ENCODE measurements at places on chromosomes 1 and 21. TPM values are rescaled to one million over a fixed set of nuclear protein-coding genes. Genes with fewer than 3 reads are reported as not detected.

- no peak for DNase-seq
Measured at GRCh38 chr1:47561523-47562007, 123.7 kb downstream of the FOXD2 start.

DNA sequence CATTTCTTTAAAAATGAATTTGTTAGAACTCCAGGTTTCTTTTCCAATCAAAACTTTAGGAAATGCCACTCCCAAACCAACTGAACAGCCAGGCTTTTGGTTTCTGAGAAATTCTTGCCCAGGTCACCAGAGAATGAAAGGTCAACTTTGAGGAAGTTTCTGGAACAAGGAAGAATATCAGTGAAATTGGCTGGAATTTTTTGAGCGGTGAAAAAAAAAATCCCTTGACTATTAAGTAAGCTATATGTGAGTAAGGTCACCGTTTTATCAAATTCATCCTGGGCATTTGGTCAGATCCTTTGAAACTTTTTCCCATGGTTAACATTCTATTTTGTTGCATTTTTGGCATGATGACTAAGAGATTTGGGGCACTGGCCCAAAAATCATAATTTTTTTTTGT is 469.3 kb downstream of the LTN1 start:
- no peak for DNase-seq

- DNase-seq: no peak
Measured at GRCh38 chr1:156055281-156056048, 883 bp downstream of the LAMTOR2 start.

- DNase-seq: no peak
Measured at GRCh38 chr1:94817712-94818111, 2.4 kb upstream of the SLC44A3 start.

- DNase-seq: no peak
Measured at GRCh38 chr1:63497577-63497976, 25.4 kb downstream of the ITGB3BP start.

DNA sequence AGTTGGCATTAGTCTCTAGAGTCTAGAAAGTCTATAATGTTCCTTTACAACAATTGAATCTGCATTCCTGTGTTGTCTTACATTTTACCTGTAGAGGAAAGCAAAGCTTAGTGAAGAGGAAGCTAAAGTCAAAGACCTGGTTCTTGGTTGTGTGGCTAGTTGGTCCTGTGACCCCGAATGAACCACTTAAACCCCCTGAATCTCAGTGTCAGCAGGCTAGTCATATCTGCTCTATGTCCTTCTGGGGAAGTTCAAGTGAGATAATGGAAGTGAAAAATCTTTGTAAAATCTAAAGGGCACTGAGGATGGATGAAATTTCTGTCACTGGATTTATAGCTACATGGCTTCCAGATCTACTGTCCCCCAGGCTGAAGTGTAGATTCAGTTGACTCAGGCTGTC is 24.0 kb upstream of the AIM2 start:
- DNase-seq: no peak

GRCh38 chr1:210715072-210715471 is 386.4 kb downstream of the HHAT start:
- DNase-seq: no peak

DNA sequence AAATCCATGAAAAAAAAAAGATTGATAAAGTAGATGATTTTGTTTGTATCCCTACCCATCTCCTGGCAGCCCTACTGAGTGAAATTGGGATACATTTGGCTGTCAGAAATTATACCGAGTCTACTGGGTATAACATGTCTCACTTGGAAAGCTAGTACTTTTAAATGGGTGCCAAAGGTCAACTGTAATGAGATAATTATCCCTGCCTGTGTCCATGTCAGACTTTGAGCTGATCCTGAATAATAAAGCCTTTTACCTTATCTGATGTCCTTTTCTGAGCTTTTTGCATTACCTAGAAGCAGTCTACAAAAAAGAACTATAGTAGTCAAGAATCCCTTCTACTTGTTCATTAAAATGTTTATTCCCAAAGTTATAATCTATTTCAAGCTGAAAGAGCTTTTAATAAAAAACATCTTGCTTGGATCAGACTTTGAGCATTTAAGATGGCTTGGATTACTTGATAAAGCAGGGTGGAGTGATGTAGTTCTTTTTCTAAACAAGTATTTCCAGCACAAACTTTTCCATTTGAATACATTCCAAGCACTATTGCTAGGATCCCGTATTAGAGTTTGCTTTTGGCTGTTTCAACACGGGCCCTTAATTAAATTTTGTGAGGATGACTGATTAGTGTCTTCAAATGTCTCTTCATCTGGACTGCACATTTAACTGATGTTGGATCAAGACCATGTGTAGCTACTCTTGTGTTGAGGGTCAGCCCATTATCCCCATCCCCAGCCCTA is 69.2 kb downstream of the DTL start:
- DNase-seq: no peak

GRCh38 chr1:206882555-206882954 is 14.7 kb upstream of the IL24 start:
- no peak for DNase-seq

DNA sequence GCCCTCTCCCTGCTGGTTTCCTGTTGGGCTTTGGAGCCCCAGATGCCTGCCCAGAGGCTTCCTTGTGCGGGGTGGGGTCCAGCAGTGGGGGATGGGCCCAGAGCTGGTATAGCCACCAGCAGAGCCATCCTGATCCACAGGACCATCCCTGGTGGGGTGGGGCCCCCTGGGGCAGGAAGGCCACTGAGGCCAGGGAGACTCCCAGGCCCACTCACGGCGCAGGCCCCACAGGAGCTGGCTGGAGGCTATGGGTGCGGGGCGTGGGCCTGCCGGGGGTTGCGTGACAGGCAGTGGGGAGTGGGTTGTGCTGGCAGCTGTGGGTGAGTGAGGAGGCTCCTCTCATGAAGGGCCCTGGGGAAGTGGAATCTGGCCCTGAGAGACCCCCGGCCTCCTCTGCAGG is 5.7 kb downstream of the LRRC3 start:
- no peak for DNase-seq

- DNase-seq: no peak
Measured at GRCh38 chr1:76862447-76862846, 4.8 kb upstream of the ST6GALNAC5 start.

DNA sequence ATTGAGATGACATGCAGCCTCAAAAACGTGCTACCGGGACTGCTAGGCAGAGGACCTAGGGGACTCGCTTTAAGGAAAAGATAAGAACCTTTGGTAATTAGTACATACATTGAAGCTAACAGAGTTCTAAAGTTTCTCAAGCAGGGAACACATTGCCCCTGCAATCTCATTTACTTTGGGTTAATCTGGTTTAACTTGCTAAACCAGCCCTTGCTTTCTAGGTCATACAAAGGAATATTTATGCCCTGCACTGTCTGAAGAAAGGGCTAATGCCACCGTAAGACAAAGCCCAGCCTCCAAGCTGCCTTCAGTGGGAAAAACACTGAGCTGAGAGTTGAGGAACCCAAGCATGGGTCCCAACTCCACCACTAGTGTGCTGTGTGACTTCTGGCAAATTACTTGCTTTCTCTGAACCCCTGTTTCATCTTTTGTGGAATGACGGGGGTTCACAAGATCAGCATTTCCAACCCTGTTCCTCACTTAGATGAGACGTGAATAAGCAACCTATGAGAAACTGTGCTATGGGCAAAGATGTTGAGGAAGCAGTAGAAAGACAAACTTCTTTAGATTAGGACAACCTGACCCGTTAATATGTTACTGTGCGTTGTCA is 66.3 kb downstream of the VWA5B1 start:
- peak; percentile 72 for DNase-seq

DNA sequence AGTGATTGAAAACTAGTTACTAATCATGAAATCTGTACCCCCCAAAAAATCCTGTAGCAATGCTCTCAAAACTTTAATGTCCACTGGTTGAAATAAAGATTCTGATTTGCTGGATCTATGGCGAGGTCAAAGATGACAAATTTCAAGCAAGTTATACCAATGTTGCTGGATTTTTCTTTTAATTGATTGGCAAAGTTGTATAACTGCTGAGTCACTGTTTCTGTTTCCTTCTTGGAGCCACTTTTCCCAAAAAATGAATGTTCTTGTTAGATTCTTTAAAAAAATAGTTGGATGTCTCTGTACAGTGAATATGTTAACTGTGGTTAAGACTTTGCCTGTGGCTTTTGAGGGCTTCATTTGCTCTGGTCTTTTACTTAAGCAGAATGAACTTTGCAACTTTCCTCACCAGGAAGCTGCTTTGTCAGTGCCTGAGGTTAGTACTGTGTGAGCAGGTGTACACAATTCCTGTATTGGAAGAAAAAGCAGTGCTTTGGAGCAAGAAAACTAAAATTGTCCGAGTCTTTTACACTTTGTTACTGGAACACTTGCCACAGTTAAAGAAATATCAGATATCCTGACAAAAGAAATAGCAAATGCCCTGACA is 1211.9 kb downstream of the MRPL39 start:
- no peak for DNase-seq

DNA sequence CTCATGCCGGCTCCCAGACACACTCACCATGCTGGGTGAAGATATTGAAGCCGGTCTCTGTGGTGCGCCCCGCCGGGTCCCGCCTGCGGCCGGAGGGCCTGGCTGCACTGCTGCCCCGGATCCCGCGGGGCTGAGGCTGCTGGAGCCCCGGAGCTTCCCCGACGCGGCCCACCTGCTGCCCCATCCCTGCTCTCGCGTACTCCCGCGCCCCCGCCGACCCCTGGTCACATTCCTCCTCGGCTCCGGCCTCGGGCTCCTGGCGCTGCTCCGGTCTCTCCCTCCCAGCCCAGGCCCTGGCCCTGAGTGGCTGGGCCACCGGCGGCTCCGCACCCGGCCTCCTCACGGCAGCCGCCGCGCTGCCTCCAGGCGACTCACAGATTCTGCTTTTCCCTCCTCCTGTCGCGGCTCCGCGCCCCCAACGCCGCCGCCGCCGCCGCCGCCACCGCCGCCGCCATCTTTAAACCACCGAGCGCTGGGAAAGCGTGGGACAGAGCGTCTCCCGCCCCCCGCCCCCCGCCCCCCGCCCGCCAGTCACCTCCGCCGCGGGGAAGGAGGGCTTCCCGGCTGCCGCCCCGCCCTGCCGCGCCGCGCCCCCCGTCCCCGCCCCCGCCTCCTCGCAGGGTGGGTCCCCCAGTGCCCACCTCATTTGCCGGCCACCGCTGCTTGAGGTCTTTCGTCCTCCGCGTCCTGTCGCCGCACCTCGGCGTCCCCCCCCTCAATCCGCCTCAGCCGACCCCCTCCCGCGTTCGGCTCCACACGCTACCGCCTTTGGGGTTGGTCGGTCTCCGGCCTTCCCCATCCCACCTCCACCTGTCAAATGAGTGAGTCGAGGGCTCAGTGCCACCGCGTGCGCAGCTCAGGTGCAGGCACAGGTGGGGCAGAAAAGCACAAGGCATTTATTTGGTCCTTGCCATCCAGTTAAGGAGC is at the start of gene ABL2:
Gene ABL2, minus strand, starts transcription at position 464 of the 927 bp plus-strand sequence. Its CDS starts 280 bp downstream, at position 184.
- peak; percentile 84 for DNase-seq

DNA sequence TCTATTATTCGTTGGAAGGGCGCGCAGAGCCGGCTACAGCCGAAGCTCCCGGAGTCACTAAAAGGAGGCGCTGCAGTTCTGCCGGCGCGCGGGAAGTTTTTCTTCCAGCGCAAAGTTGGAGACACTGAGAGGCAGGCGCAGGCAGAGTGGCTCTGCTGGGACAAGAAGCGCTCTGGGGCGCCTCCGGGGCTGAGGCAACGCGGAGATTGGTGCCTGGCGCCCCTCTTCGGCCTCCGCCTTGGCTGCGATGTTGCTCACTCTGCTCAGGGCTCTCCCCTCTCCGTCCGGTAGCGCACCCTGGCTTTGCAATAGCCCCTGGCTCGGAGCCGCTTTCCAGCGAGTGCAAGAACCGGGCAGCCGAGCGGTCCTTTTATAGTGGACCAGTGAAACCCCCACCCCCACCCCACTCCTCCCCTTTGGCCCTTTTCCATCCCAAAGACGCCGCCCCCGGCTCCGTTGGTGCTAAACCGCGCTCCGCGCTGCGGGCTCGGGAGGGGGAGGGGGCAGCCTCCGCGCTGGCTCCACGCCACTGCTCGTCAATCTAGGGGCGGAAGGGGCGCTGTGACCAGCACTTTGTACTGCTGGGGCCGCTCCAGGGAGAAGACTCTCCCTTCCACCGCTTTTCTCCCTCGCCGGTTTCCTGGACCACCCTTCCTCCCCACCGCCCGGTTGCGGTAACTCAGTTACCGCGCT is at the start of gene ADAMTS1:
Gene ADAMTS1, minus strand, starts transcription at position 344 of the 693 bp plus-strand sequence. CDS start 455 bp downstream, outside the sequence.
- DNase-seq: peak; percentile 96

GRCh38 chr1:112285316-112285715 is 110.7 kb upstream of the CTTNBP2NL start:
- no peak for DNase-seq

DNA sequence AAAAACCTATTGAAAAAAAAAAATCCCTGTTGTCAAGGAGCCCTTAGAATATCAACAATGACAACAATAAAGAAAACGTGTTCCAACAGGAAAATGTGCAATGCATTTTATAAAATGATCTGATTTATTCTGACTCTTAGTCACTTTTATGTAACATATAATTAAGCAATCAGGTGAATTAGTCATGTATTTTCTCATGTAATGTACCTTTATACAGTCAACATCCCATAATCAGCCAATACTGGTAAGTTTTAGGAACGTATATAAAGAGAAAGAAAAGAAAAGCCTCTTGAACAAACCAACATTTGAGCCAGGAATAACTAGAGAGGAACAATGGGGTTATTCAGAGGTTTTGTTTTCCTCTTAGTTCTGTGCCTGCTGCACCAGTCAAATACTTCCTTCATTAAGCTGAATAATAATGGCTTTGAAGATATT is at the start of gene CLCA4:
Gene CLCA4, plus strand, starts transcription at position 292 of the 435 bp plus-strand sequence. Its CDS starts 42 bp downstream, at position 334.
- DNase-seq: no peak

DNA sequence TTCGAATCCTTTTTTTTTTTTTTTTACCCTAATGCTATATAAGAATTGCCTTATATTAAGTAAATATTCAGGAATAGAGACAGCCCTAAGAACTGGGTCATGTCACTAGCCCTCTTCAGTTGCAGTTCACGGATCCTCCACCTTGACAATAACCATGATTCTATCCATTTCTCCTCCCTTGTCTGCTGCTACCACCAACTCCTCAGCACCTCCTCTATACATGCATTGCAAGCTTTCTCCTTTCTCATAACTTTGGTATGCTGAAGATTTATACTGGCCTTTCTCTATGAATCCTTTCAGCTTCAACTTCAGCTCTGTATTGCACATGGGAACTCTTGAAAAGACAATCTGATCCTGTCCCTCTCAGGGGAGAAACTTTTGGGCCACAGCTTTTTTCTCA is 14.3 kb upstream of the DR1 start:
- DNase-seq: no peak

DNA sequence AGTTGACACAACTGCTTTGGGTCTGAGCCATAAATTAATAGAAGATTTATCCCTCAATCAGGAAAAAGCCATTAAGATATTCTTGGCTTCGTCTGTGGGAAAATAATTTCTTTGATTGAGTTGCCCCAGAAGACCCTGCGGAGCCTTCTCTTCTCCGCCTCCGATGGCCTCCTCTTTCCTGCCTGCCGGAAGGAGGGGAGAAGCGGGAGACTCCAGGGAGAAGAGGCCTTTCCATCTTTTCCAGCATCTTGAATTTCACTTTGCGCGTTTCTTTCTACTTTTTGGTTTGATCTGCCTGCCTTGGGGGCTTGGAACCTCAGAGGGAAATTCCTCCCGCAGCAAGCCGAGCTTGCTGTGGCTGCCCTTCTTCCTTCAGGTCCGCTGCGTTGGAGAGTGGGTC is 16.8 kb downstream of the HLX start:
- DNase-seq: no peak

- no peak for DNase-seq
Measured at GRCh38 chr1:172345077-172345476, 75.4 kb upstream of the C1orf105 start.

Gene CLIC6
- 3.8 TPM for total RNA-seq

Gene LCE3D
- not detected for total RNA-seq

Gene DIO1
- not detected for total RNA-seq

Gene RGSL1
- total RNA-seq: not detected

Gene BACE2
- total RNA-seq: 244 TPM

Gene PLA2G5
- 9.4 TPM for total RNA-seq

Gene OR2L13
- not detected for total RNA-seq

Gene GBP2
- total RNA-seq: 74.2 TPM

Gene LCE1B
- total RNA-seq: not detected

Gene MAN1C1
- 8.5 TPM for total RNA-seq

Gene LCE2A
- not detected for total RNA-seq

Data from stomach (tissue), 19 donors.